Suppressor macrophage (primary cell): ENCODE measurements at places on chromosomes 5 and 9.

DNA sequence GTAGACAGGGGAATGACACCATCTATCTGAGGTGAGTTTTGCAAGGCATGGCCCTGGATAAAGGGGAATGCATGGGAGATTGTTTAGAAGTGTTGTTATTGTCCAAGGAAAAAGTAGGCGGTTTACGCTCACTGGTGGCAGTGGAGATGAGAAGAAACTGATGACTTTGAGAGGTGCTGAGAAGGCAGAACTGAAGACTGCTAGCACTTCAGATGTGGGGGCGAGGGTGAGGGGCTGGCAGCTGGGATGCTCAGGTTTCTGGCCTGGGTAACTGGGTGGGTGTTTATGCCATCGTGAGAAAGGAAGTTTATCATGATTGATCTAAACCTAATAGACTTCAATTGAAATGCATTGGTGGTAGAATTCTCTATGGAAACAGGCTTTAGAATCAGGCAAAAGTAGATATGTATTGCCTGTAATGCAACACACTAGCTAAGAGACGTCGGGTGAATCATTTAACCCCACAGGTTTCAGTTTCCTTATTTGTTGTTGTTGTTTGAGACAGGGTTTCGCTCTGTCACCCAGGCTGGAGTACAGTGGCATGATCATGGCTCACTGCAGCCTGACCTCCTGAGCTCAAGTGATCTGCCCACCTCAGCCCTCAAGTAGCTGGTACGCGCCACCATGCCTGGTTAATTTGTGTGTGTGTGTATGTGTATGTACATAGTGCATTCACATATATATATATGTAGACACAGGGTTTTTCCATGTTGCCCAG is 123.5 kb downstream of the SLC24A2 start:
- DNase-seq: no peak

DNA sequence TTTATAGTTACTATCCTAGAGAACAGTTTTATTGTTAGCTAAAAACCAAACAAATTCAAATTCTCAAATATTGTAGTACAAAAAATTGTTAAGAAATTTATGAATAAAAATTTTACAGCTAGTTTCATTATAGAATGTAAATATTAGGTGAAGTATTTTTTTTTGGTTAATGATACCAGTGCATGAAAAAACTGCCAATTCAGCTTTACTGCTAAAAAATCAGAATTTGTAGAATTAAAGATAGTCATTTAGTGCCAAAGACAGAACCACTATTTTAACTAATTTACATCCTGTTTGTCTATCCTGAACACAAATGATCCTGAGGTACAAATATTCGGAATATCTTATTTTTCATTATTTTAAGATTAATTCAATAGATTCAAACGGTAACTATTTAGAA is 202.6 kb downstream of the FER start:
- no peak for DNase-seq

DNA sequence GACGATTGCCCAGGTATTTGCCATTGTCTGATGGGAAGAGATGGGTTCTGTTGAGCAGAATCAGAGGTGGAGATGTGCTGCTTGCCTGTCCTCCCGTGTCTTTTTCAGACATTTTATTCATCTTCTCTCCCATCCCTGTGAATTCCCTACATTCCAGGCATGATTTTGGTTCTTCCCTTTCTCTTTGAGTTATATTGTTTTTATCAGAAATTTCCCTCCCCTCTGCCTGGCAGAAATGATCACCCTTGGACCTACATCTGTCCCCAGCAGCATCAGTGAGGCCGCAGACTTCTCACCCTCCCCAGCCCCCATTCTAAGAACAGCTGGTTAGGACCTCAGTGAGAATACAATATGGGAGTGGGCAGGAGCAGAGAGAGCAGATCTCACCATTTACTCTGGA is 640.2 kb downstream of the CCDC171 start:
- DNase-seq: no peak

GRCh38 chr9:126612813-126613641 is 701 bp upstream of the LMX1B start:
- DNase-seq: no peak

DNA sequence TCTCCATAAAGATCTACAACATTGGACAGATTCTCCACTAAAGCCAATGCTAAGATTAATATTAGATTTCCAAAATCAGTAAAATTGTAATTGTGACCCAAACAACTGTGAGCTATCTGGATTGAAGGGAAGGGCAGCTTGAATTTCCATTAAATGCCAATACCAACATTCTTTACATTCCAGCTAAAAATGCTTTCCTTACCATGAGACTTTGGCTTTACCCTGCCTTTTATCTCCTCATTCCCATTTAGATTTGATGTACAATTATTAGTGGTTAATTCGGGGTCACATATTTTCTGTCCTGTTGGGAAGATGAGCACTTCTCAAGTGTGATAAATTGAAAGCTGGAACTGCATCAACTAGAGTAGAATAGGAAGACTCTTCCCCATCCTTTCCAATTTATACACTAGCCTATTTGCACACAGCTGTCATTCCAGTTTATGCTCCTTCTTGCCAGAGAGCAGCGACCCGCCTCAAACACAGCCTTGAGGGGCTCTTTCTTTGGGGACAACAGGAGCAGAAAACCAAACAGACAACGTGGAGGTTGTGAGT is 33.1 kb upstream of the MYOT start:
- DNase-seq: no peak

DNA sequence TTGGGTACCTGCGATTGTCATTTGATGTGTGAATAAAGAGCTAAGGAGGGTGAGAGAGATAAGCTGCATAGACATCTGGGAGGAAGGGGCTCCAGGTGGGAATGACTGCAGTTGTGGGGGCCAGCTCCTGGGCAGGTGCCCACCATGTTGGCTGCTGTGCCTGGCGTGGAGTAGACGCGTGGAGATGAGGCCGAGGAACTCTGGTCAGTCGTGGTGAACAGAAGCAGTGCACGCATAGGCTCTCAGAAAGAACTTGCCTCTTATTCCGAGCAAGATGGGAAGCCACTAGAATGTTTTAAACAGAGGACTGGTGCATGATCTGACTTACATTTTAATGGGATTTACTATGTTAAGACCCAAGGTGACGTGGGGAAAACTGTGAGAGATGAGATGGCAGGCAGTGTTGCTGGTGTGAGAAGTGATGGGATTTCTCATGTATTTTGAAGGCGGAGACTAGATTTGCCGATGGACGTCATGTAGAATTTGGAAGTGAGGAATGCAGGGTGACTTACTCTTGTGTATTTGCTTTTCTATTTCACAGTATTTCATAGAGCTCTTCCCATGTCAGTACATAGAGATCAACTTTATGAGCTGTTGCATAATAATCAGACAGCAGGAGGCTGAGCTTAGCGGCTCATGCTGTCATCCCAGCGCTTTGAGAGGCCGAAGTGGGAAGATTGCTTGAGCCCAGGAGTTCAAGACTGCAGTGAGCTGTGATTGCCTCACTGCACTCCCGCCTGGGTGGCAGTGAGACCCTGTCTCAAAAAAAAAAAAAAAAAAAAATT is 71.1 kb downstream of the EHMT1 start:
- DNase-seq: peak; percentile 24

DNA sequence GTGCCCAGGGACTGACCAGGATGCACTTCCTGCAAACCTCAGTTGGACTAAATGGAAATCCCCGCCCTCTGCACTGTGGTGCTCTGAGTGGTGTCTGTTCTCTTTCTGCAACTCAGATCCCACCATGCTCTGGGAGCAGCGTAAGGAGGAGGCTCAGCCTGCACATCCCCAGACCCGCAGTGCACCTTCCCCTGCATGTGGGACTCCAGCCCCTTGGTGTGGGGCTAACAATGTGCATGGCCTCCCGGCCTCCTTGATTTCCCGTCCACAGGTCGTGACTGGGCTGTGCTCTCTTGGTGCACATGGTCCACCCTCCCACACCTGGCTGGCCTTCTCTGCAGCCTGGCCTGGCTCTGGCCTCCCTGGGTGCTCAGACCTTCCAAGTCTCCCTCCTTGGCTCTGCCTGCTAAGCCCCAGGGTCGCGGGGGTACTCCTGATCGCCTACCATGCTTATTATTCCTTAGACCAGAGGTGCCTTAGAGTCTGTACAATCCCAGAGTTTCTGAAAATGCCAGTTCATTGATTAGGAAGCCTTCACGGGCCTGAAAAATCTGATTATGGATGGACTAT is 397.5 kb downstream of the IRX2 start:
- no peak for DNase-seq

DNA sequence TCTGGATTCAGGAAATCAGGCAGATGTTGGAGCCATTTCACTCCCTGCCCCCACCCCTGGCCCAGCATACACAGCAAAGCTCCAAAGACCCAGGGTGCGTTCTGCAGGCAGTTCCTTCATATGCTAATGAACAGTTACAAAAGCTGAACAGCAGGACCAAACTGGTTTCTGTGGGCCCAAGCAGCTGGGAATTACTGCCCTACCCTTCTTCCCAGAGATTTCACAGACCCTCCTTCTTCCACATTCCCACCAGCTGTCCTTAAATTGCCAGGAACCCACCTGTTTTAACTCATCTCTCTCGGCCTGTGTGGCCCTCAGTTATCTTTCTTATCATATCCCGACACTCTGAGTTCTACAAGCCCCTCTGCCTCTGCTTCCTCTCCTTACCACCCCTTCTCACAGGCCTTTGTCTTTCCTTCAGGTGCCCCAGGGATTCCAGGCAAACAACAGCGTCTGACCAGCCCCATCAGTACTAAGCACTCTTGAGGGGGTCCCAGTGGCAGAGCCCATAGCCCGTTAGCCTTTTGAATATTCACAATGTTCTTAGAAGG is 10.6 kb upstream of the F2RL1 start:
- no peak for DNase-seq

GRCh38 chr9:70407081-70407503 is 7.4 kb downstream of the KLF9 start:
- peak; percentile 5 for DNase-seq

DNA sequence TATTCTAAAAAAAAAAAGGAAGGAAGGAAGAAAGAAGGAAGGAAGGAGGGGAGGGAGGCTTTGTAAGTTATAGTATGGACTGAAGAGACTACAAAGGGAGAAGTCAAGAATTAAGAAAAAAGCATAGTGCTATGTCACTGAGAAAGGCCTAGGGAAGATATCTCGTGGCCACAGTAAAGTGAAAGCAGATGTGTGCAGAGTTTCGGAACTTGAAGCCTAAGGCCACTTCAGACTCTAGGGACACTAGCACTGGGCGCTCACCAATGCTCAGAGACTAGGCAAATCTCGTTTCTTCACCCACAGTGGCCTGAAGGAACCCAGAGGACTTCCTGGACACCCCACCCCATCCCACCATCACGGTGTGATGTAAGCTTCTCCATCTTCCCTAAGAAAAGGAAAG is 181.4 kb upstream of the TRPM3 start:
- DNase-seq: no peak

GRCh38 chr9:127318651-127319167 is 54.1 kb downstream of the GARNL3 start:
- no peak for DNase-seq

- no peak for DNase-seq
Measured at GRCh38 chr9:98559561-98559960, 149.2 kb downstream of the GABBR2 start.

- no peak for DNase-seq
Measured at GRCh38 chr9:603126-603525, 238.4 kb upstream of the DMRT1 start.

DNA sequence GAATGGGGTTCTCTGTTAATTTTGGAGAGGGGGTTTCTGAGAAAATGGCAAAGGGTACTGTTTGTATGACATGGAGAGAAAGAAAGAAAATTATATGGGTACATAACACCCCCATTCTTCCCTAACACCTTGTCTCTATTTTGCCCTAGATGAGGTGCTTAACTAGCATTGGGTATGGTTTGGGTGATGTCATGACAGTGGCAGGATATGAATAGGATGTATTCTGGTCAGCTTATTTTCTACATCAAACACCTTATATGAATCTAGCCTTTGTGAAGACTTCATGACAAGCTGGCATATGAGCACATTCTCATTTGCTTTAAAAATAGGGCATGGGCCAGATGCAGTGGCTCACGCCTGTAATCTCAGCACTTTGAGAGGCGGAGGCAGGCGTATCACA is 58.6 kb downstream of the LNPEP start:
- no peak for DNase-seq

DNA sequence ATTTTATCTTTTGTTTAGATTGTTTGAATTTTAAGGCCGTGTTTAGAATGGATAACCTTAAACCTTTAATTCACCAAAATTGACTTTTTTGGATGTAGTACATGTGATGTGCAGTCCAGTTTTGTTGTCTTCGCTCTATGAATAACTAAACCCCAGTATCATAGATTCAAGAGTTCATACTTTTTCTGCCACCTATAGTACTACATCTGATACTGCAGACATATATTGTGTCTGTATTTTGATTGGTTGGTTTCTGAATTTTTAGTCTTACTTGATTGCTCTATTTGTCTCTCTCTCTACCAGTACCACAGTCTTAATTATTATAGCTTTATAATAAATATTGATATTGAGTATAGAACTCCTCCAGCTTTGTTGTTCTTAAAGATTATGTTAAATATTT is 58.1 kb downstream of the PPIP5K2 start:
- DNase-seq: no peak

DNA sequence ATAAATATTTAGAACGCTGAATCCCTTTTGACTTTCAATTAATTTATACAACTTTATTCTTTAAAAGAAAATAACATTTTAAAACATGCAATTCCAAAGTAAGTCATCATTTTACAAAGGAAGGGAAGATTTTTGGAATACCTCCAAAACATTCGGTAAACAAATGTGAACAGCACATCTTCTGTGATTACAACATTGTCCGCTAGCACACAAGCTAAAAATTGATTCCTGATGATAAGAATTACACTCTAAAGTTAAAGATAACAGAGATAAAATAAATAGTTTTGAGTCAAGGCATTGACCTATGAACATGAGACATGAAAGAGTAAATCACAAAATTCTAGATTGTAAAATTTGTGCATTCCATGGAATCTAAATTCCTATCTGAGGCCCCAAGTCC is 56.2 kb upstream of the TRAF1 start:
- DNase-seq: no peak
